H4 (cell line): ENCODE measurements at places on chromosomes 4 and X. TPM values are rescaled to one million over a fixed set of nuclear protein-coding genes. Genes with fewer than 3 reads are reported as not detected.

- no peak for DNase-seq
Measured at GRCh38 chr4:150875367-150875766, 139.7 kb downstream of the LRBA start.

Gene ANKRD37
- total RNA-seq = 6.4 and 9.5 TPM in 2 replicates

Gene TASL
- not detected in 2 replicates for total RNA-seq

Gene NHS
- total RNA-seq = 5.9 and 6.4 TPM in 2 replicates

DNA sequence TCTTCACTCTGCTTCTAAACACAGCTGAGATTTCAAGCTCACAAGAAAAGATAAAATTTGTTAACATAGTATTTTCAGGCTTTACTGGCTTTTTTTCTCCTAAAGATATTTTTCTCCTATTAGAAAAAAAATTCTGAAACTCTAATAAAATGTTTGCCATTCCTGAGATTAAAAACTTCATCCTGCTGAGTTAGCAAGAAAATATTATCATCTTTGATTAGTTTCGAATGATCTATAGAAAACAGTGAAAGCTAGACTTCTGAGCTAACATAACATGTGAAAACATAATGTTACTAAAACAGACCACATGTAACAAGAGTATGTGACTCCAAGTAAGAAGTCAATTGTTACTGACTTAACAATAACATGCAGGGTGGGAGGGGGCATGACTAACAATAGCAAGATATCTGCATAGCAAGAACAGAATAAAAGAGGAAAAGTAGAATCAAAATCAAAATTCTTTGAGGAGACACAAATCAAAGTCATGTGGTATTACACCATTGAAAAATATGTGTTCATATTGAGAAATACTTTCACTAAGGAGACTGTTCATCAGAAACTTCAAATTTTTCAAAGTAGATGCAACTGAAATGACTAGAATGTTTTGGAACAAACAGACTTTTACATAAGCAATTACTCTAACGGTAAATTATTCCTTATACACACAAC, 14.5 kb downstream of the TBCK start:
- DNase-seq = no peak

DNA sequence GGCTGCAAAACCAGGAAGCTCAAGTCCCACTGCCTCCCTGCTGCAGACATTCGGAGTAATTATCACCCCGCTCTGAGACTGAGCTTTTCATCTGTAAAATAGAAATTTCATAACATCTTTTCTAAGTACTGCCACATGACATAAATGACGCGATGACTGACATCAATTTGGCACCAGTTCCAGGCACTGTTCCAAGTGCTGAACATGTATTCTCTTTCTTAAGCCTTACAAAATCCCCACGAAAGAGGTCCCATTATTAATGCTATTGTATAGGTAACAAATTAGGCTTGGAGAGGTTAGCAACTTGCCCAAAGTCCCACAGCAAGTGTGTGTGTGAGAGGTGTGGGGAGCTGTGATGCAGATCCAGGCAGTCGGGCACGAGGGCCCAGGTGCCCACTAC, 56.4 kb downstream of the SLC2A9 start:
- no peak for DNase-seq

DNA sequence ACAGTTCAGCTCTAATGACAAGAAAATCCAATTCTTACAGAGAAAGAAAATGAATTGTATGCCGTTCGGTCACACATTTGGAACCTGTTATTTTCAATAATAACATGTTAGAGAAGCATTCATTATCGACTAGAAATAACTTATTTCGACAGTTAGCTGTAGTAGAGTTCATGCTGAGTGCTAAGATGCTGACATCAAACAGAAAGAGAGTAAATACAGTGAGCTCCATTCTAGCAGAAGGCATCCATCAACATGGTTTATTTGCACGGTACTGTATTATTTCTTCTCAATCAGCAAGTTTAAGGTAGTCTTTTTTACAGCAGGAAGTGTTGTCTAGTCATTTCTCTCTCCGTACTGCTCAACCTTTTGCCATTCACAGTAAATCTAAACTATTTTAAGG, 732.1 kb downstream of the STIM2 start:
- no peak for DNase-seq

DNA sequence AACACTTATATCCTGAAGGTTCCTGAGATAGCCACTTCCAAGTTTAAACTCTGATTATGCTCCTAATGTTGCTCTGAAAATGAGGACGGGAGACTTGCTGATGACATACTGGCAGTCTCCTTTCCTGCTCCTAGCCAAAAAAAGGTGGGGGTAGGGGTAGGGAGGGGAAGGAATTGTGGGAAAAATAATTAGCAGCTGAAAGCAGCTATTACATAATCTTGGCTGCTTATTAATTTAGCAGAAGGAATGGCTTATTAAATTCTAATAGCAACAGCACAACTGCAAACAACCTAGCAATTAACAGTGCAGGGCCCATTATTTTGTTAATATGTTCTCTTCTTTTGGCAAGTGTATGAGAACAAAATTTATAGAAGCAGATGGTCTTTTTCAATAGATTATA, 2.0 kb upstream of the AP1S2 start:
- no peak for DNase-seq

- DNase-seq = no peak
Measured at GRCh38 chrX:154412468-154412867, 1.1 kb downstream of the TAFAZZIN start.

DNA sequence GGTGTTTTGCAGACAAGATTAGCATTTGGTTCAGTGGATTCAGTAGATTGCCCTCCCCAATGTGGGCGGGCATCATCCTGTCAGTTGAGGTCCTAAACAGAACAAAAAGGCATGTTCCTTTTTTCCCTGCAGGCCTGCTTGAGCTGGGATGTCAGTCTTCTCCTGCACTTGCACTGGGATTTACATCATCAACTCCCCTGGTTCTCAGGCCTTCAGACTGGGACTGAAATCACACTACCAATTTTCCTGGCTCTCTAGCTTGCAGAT, 278.9 kb upstream of the FTHL17 start:
- no peak for DNase-seq

DNA sequence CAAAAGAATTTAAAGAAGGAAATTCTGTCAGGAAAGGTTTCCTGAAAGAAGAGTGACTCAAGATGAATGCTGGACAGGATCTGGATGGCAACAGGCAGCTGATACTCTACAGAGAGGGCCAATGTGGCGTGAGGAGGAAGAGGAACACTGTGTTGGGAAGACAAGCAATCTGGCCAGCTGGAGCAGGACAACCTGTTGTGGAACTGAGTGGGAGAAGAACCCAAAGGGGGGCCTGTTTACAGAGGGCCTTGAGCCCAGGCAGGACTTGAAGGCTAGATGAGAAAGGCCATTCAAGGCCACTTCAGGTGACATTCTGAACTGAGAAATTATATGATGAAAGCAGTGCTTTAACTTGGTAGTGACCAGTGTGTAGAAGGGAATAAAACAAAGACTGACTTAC, 8.5 kb downstream of the OTUD4 start:
- no peak for DNase-seq

Gene NXF2B
- 0.15 TPM in 1 of 2 replicates, not detected in the other for total RNA-seq

DNA sequence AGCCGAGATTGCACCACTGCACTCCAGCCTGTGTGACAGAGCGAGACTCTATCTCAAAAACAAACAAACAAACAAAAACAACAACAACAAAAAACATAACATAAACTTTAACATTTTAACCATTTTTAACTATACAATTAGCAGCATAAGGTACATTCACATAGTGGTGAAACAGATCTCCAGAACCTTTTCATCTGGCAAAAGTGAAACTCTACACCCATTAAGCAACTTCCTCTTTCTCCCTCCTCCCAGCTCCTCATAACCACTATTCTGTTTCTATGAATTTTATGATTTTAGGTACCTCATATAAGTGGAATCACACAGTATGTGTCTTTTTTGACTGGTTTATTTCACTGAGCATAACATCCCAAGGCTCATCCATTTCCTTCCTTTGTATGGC, 103.6 kb downstream of the FAM13A start:
- DNase-seq = no peak

Gene CT45A2
- total RNA-seq = not detected in 2 replicates
